Inflammatory macrophage (primary cell): ENCODE measurements at places on chromosomes 4 and X.

- peak; percentile 36 for DNase-seq
These were observed 78.4 kb upstream of the MAP3K15 start for GRCh38 chrX:19593690-19594089.

GRCh38 chr4:145829629-145830395 is 108.8 kb downstream of the ZNF827 start:
- no peak for DNase-seq

- no peak for DNase-seq
These were observed 137.5 kb downstream of the ZNF674 start for GRCh38 chrX:46407753-46408130.

- no peak for DNase-seq
These were observed 182.8 kb upstream of the GRID2 start for GRCh38 chr4:92120810-92121498.

- DNase-seq: no peak
These were observed 137.8 kb upstream of the TENM3 start for GRCh38 chr4:182105416-182105815.
